Activated CD8-positive, alpha-beta T cell treated with anti-CD3 and anti-CD28 coated beads for 36 hours (primary cell): ENCODE measurements at places on chromosomes 2 and 18.

- no peak for DNase-seq
- H3K4me3 ChIP-seq: no peak overlapping the region
- H3K27ac ChIP-seq: no peak overlapping the region
Measured at GRCh38 chr2:79596403-79596802, 83.6 kb downstream of the CTNNA2 start.

- no peak for DNase-seq
- no peaks in the 10 kb centered on the region for H3K27me3 ChIP-seq
- H3K36me3 ChIP-seq: no peaks in the 10 kb centered on the region
- no peaks in the 10 kb centered on the region for H3K4me1 ChIP-seq
Measured at GRCh38 chr2:6036211-6036610, 344.0 kb downstream of the SOX11 start.

- H3K4me3 ChIP-seq: no peak overlapping the region
- no peak for DNase-seq
- no peaks in the 10 kb centered on the region for H3K4me1 ChIP-seq
- no peak overlapping the region for H3K27ac ChIP-seq
- peaks cover 2% of the 10 kb centered on the region for H3K36me3 ChIP-seq
- H3K27me3 ChIP-seq: no peaks in the 10 kb centered on the region
Measured at GRCh38 chr2:198161151-198161550, 356.8 kb downstream of the PLCL1 start.

- H3K4me3 ChIP-seq: no peak overlapping the region
- no peaks in the 10 kb centered on the region for H3K27me3 ChIP-seq
- no peak for DNase-seq
- H3K27ac ChIP-seq: no peak overlapping the region
Measured at GRCh38 chr2:157858846-157859245, 17.3 kb downstream of the ACVR1 start.

GRCh38 chr2:19484736-19485135, 126.3 kb upstream of the OSR1 start:
- no peak overlapping the region for H3K27ac ChIP-seq
- no peaks in the 10 kb centered on the region for H3K36me3 ChIP-seq
- H3K4me1 ChIP-seq: peaks cover 10% of the 10 kb centered on the region
- DNase-seq: no peak
- peaks cover 16% of the 10 kb centered on the region for H3K27me3 ChIP-seq
- H3K4me3 ChIP-seq: no peak overlapping the region

DNA sequence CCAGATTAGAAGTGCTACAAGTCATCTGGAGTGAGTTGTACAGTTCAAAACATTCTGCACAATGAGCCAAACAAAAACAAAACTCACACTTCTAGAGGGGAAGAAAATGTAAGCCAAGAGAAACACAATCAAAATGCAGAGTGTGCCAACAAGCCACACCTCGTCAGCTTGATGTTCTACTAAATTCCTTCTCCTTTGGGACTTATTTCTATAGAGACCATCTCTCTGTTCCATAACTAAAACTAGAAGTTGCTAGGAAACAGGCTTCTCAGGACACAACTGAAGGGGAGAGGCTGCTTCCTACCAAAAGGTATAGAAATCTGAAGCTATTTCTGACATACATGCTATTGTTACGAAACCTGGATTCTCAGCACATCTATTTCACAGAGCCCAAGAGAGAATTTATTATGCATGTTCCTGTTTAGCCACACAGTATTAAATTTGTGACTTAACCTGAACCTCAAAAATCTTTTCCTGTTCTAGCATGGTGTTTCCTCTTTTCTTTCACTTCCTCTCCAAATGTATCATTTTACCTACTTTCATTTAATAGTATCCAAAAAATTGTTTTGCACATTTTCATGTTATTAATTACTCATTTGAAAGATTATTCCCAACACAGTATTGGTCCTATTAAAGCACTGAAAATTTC, 211.4 kb upstream of the CCDC150 start:
- no peak overlapping the region for H3K4me3 ChIP-seq
- no peak for DNase-seq
- peaks cover 4% of the 10 kb centered on the region for H3K27me3 ChIP-seq
